ENCODE measurements at places on chromosomes 4 and X.

- DNase-seq = no peak
Measured at GRCh38 chrX:54446084-54446483, 5.9 kb downstream of the TSR2 start.

- DNase-seq = no peak
Measured at GRCh38 chr4:132266374-132266773, 882.7 kb upstream of the PCDH10 start.

DNA sequence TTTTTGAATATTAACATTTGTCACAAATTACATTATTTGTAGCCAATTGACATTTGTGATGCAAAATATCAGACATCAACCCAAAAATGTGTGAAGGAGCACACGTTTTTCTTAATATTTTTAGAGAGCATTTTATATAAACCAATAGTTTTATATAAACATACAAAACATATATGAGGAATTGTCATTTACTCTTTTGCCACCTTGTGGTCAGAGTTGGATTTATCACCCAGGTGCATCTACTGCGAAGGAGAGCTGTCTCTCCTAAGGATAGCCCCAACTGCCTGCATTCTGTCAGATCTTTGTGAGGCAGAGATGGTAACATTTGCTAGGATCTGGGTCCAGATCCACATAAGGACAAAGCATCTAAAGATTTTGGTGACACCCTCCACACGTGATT lies 2.5 kb upstream of the USP27X start:
- peak; percentile 8 for DNase-seq

DNA sequence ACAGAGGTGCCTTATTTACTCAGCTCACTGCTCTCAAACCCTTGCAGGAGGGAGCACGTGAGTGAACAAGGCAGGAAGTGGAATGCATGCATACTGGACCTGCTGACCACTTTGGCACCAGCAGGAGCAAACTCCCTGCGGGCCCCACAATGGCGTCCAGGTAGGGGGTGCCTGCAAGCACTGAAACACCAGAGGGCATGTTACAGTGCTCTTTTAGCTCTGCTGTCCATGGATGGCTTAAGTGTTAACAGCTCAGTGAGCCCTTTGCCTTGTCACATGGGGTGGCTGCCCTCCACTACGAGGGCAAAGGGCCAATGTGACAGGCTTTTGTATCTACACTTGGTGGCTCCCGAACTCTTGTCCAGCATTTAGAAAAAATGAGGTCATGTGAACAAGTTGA lies 199.5 kb upstream of the UGT8 start:
- DNase-seq = no peak

- no peak for DNase-seq
Measured at GRCh38 chr4:53455766-53456165, 78.3 kb downstream of the FIP1L1 start.

- DNase-seq = peak; percentile 63
Measured at GRCh38 chr4:47490550-47490949, 5.5 kb downstream of the ATP10D start.

DNA sequence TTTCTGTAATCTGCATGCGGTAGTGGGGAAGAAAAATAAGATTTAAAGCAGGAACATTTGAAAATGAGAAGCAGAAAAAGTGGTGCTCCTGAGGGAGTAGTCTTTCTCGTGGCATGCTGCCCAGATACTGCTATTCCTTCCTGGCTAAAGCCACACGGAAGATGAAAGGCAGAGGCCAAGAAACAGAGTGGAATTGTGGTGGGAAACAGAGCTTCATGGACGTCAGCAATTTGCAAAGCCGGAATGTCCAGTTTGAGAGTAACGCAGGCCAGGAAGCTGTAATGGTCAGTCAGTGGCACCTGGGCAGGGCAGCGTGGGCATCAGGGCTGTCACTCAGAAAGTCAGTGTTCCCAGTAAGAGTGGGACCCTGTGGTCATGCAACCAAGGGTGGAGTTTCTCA lies 63.7 kb upstream of the FMR1 start:
- no peak for DNase-seq

- no peak for DNase-seq
Measured at GRCh38 chr4:43369036-43369594, 476.6 kb downstream of the GRXCR1 start.

DNA sequence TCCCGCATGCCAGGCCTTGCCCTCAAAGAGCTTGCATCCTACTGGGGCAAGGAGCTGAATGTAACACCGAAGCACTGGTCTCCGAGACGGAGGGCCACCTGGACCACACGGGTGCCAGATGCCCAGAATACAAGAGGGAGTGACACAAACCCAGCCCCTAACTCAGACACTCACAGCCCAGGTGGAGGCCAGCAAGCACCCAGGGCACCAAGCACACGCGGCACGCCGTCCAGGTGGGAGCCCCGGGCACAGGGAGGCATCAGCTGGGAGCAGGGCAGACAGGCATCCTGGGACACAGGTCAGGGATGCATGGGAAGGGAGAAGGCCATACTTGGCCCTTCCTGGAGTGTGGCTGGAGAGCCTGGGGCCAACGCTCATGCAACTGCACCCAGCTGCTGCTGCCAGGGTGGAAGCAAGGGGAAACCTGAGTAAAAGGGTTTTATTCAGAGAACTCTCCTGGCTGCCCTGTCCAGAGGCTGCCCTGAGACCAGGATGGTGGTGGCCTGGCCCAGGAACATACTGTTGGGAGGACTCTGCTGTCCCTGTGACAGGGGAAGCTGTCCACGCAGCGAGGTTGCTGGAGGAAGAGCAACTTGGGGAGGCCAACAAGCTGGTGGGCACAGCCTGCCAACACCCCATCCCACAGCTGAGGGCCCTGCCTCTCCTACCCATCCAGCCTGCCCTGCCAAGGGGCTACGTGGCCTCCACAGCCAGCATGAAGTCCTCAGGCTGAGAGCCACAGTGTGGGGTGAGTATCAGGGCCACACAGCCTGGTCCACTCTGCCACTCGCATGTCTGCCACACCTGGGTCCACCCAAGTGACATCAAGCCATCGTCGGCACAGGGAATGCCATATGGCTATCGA lies 22.2 kb upstream of the PPP2R2C start:
- DNase-seq = no peak
